IMR-90 (cell line): ENCODE measurements at places on chromosomes 7 and 10. TPM values are rescaled to one million over a fixed set of nuclear protein-coding genes. Genes with fewer than 3 reads are reported as not detected.

DNA sequence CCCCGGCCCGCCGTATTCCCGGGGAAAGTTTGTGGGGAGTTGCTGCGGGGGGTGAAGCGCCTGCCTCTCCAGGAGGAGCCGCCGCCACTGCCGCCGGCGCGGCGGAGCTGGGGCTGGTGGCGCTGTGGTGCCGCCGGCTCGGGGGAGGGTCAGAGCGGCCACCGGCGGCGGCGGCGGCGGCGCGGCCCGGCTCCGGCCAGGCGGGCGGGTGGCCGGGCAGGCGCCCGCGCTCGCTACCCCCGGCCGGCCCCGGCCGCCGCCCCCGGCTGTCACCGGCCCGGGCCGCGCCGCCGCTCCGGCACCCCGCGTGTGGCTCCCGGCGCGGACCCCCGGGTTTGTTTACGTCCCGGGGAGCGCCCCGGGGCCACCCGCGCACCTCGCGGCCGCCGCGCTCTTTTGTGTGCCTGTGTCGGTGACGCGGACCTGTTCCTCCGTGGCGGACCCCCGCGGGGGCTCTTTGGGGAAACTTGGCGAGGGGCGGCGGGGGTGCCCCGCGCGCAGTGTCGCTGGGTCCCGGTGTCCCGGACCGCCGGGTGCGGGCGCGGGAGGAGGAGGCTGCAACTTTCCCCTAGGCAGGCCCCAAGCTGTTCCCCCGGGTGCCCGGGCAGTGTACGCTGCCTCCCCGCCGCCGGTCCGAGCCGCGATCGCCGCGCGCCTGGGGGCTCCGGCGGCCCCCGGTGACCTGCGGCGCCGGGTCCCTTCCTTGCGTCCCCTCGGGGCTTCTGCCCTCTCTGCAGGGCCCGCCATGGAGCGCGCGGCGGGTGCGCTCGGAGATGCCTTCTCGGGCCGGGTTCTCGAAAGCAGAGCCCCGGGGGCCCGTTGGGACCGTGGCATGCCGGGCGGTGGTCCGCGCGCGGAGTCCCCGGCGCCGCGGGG lies 593 bp upstream of the CUX1 start:
- no peaks in the 10 kb centered on the region for H3K36me3 ChIP-seq
- peak; percentile 37 for DNase-seq
- H3K4me1 ChIP-seq, result peaks cover 9% of the 10 kb centered on the region
- peak overlapping the region; percentile 69 for H3K4me3 ChIP-seq
- H3K27ac ChIP-seq, result peak overlapping the region; percentile 44; the same call in 1 of the 2 replicates

GRCh38 chr7:150408393-150409299 lies 29.5 kb downstream of the ZNF775 start:
- peaks cover 20% of the 10 kb centered on the region for H3K4me1 ChIP-seq
- no peak overlapping the region for H3K4me3 ChIP-seq
- H3K27ac ChIP-seq, result no peak overlapping the region

- peaks cover 15% of the 10 kb centered on the region for H3K36me3 ChIP-seq
- no peak for DNase-seq
- no peaks in the 10 kb centered on the region for H3K4me1 ChIP-seq
- H3K27me3 ChIP-seq, result no peaks in the 10 kb centered on the region
- H3K27ac ChIP-seq, result no peak overlapping the region
- H3K4me3 ChIP-seq, result no peak overlapping the region
Measured at GRCh38 chr10:103877861-103878260, 22.5 kb upstream of the SH3PXD2A start.

DNA sequence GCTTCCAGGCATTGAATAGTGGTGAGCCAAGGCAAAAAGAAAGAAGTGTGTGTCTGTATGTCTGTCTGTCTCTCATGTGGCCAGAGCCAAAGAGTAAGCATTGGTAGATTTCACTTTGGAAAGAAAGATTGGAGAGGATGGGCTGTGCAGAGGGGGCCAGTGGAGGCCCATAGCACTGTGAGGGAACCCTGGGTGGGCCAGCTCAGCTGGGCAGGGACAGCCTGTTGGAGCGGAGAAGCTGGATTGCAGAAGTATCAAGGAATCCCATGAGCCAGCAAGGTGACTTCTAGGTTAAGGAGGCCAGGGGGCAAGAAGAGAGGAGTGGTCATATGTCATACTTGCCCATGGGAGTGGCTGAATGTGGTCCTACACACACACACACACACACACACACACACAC lies 1.5 kb upstream of the GRID1 start:
- H3K27ac ChIP-seq, result no peak overlapping the region
- H3K36me3 ChIP-seq, result no peaks in the 10 kb centered on the region
- DNase-seq, result no peak

DNA sequence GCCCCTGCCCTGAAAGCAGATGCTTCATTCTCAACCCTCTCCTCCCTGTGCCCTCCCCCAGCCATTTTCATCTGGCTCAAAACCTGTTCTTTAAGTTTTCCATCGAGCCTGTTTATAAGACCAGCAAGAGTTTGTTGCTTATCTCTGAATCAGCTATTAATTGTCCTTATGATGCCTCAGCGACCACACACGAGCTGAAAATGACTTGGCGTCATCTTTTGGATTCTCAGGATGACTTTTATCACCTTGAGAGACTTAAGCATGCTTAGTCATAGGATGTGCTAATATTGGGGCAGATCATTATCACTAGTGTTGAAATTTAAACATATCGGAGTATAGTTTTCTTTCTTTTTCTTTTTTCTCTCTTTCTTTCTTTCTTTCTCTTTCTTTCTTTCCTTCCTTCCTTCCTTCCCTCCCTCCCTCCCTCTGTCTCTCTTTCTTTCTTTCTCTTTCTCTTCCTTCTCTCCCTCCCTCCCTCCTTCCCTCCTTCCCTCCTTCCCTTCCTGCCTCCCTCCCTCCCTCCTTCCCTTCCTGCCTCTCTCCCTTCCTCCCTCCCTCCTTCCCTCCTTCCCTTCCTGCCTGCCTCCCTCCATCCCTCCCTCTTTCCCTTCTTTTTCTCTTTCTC lies 184.5 kb downstream of the PHTF2 start:
- H3K36me3 ChIP-seq, result no peaks in the 10 kb centered on the region
- H3K4me3 ChIP-seq, result no peak overlapping the region
- no peaks in the 10 kb centered on the region for H3K4me1 ChIP-seq
- no peaks in the 10 kb centered on the region for H3K27me3 ChIP-seq
- no peak overlapping the region for H3K27ac ChIP-seq

DNA sequence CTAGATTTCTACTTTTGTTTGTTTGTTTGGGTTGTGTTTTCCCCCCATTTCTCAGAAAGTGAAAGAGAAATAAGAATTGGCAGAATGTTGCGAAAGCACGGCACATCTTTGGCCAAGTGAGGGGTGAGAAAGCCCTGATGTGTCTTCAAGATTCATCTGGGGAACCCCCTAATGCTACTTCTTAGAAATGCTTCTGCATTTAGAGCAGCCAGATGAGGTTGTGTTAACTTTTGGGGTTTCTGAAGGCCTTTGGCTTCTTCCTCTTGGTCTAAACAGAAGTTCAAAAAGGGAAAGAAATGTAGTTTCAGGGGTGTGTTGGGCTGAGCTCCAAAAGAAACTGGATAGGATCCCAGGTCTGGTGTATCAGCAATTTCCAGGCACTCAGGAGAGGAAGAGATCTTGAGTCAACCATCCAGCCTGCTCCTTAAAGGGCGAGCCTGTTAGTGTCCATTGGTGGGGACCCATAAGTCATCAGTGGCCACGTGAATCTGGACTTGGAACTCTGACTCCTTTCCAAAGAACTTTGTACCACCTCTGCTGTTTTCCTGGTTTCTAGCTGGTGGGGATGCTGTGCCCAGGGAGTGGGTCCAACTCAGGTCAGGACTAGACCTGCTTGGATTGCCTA lies 6.5 kb downstream of the DUSP5 start:
- H3K4me3 ChIP-seq, result no peak overlapping the region
- H3K27ac ChIP-seq, result peak overlapping the region; percentile 72
- H3K27me3 ChIP-seq, result no peaks in the 10 kb centered on the region
- H3K36me3 ChIP-seq, result peaks cover 38% of the 10 kb centered on the region

Gene ZPBP
- total RNA-seq, result not detected in 2 replicates

Gene PRDX3
- total RNA-seq, result 169 and 195 TPM in 2 replicates

Gene NEUROD6
- total RNA-seq, result not detected in 2 replicates

Gene WDR86
- not detected in 2 replicates for total RNA-seq

Gene CLCN1
- not detected in 2 replicates for total RNA-seq

Gene EN2
- not detected in 2 replicates for total RNA-seq
